ENCODE measurements at places on chromosomes 11 and 22.

DNA sequence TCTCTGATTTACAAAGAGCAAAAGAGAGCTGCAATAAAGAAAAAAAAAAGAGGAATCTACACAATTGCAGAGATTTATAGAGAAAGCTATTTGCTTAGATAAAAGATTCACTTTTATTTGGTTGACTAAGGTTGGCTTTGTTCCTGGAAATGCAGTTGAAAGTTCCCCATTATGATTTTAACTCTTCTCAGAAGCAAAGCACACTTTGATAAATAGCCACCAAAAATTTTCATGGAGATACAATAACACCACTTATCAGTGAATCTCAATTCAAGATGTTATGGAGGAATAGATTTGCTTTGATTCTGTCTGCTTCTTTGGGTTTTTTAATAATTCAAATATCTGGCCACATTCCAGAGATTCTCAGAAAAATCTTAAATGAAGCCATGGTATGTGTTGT, 88.5 kb upstream of the ANO3 start:
- no peak for DNase-seq

GRCh38 chr11:15837901-15838489, 518.4 kb downstream of the SOX6 start:
- DNase-seq: no peak

DNA sequence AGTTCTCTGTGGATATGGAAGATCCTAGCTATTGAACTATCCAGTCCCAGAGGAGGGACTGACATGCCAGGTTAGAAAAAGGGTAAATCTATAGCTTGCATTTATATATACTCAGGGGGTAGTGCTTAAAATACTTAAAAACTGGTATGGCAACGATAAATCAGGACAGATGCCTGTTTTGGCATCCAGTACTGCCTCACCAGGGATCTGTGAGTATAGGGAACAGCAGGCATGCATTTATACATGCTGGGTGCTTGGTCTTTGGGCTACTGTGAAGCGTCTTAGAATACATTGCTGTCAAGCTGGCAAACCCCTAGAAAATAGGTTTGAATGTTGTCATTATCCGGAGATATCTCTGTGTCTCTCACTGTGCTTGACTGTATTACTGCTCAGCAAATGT, 94.2 kb upstream of the DRD2 start:
- no peak for DNase-seq

DNA sequence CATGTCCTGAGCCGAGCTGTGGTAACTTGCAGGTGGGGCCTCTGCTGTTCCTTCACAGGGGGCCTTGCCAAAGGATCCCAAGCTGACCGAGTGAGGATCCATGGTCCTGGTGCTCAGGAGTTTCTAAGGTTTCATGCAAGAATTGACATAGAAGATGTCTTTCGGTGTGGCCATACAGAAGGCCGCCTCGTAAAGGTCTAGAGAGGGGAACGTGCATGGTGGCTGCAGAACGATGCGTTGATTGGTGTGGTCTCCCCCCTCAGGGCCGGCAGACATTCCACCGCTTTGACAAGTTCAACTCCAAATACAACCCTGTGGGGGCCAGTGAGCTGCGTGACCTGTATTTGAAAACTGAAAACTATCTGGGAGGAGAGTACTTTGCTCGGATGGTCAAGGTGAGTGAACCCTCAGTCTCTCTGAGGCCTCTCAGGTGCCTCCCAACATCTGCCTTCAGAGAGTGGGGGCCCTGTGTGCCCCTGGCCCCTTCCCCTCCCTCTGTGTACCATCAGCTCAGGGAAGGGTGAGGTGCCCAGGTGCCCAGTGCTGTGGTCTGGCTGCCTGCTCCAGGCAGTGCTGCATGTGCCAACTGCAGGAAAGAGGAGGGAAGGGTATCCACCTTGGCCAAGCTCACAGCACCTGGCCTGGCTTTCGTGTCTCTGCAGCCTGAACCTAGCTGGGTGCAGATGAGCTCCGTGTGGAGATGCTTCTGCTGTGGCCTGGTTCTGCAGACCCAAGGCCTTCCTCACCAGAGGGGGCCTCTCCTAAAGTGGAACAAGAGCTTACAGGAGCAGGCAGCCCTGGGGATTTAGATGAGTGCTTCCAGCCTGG, 39.8 kb downstream of the AMPD3 start:
- DNase-seq: no peak

DNA sequence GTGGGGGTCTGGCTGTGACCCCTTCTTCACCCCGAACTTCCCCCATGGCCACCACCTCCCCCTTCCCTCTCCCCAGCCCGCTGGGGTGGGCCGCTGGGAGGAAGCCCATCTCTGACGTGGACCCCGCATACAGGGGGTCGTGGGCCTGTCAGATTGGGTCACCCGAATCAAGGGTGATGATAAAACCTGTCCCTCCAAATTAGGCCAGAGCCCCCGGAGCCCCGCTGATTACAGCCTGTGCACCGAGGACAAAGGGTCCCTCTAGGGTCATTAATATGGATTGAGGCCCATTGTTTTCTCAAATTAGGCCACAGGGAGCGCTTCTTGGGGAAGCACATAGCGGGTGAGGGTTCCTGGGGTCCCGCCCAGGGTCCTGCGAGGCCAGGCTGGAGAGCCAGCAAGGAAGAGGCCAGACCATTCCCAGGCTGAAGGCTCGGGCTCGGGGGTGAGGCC, 4.9 kb upstream of the LINC01488 start:
- no peak for DNase-seq

- DNase-seq: no peak
These were observed 484.9 kb downstream of the BUD13 start for GRCh38 chr11:116287866-116288265.

GRCh38 chr22:21920341-21921183, 32.1 kb downstream of the PPM1F start:
- DNase-seq: no peak
